ENCODE measurements at places on chromosomes 6 and 20. TPM values are rescaled to one million over a fixed set of nuclear protein-coding genes. Genes with fewer than 3 reads are reported as not detected.
A peak's percentile ranks its signal among the peaks of the same experiment; 100 is the strongest.

GRCh38 chr6:68226460-68226859 lies 408.6 kb upstream of the ADGRB3 start:
- H3K27me3 ChIP-seq: no peaks in the 10 kb centered on the region
- no peak overlapping the region for H3K27ac ChIP-seq
- DNase-seq: no peak
- H3K36me3 ChIP-seq: no peaks in the 10 kb centered on the region
- H3K4me1 ChIP-seq: no peaks in the 10 kb centered on the region

PAX1 gene
- total RNA-seq: not detected

GRCh38 chr6:27049863-27050781 lies 197.4 kb upstream of the PRSS16 start:
- no peaks in the 10 kb centered on the region for H3K4me1 ChIP-seq
- no peak overlapping the region for H3K4me3 ChIP-seq
- H3K27ac ChIP-seq: no peak overlapping the region

- peak overlapping the region; percentile 46 for H3K4me3 ChIP-seq
- peak; percentile 37 for DNase-seq
- H3K27me3 ChIP-seq: no peaks in the 10 kb centered on the region
- peak overlapping the region; percentile 52 for H3K27ac ChIP-seq
- H3K36me3 ChIP-seq: peaks cover 4% of the 10 kb centered on the region
Observed at GRCh38 chr6:138953451-138953850, 34.6 kb downstream of the REPS1 start.

DNA sequence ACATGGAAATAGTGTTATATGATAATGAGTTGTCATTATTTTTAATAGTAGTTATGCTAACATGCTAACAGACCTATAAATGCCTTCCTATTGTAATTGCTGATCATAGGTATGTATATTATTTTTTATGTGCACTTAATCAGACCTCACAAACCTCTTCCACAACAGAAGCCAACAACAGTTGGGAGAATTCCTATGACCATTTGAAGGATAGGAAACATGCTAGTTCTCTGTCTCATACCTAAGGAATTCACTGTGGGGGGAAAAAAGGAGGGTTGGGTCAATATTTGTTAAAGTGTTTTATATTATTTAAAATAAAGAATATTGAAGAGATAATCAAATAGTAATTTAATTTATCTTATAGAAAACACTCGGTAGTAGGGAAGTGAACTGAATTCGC lies 990.9 kb downstream of the EPHA7 start:
- H3K27me3 ChIP-seq: no peaks in the 10 kb centered on the region
- no peaks in the 10 kb centered on the region for H3K4me1 ChIP-seq
- no peaks in the 10 kb centered on the region for H3K36me3 ChIP-seq
- no peak overlapping the region for H3K27ac ChIP-seq
- H3K4me3 ChIP-seq: no peak overlapping the region

DNA sequence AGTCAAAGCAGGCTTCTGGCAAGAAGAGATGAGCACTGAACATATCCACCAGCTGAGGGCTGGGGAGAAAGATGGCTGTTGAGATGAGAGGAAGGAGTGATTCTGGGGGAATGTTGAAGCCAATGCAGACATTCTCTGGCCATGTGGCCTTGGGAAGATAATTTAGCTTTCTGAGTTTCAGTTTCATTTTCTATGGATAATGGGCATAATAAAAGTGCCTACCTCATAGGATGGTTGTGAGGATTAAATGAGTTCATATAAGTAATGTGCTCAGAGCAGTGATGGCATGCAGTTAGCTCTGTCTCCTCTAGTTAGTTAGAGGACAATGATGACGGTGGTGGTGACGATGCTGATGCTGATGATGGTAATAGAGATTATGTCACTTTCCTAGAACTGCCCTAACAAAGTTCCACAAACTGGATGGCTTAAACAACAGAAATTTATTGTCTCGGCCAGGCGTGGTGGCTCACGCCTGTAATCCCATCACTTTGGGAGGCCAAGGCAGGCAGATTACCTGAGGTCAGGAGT lies 18.5 kb upstream of the KCNK5 start:
- DNase-seq: no peak
- H3K27me3 ChIP-seq: peaks cover 1% of the 10 kb centered on the region
- no peak overlapping the region for H3K27ac ChIP-seq
- H3K4me3 ChIP-seq: no peak overlapping the region
- no peaks in the 10 kb centered on the region for H3K36me3 ChIP-seq
- H3K4me1 ChIP-seq: no peaks in the 10 kb centered on the region

SEL1L2 gene
- not detected for total RNA-seq

SLC13A3 gene
- 2.3 TPM for total RNA-seq

All from HFFc6 (cell line).